ENCODE measurements at places on chromosomes 7 and 10.

DNA sequence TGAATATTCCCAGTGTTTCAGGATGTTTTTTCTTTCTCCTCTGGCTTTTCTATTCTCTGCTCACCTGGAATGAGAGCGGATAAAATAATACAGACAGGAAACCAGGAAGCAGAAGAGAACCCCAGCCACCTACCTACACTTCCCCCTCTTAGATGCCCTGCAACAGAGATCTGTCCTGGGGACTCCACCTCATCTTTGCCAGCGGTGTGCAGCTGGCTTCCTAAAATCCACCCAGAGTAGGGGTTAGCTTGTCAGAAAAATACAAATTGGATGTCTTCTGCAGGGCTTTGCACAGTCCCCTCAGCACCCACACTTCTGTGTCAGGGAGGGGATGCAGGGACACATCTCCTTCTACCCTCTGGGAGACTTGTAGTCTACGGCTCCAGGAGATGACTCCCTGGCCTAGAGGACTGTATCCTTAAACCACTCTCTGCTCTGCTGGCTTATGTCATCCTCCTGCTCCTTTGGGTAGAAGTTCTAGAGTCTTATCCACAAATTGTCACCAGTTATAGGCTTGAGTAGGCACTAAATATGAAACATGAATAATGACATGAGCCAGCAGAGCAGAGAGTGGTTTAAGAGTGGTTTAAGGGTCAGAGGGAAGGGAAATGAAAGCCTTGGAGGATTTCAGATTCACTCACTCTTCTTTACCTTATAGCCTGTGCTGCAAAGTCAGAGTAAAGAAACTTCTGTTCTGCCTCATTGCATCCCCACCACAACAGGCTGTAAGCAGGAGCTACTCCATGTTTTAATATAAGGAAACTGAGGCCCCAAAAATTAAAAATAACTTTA, 749.4 kb downstream of the AUTS2 start:
- DNase-seq = no peak

GRCh38 chr10:49679480-49679893, at the start of gene C10orf53:
Gene C10orf53, plus strand, starts transcription at chr10:49679651. Its CDS starts 47 bp downstream, at chr10:49679698.
- DNase-seq = no peak

- DNase-seq = no peak
Observed at GRCh38 chr10:62707810-62708209, 96.7 kb upstream of the ADO start.

GRCh38 chr7:44646921-44647636, 40.7 kb downstream of the OGDH start:
- no peak for DNase-seq

DNA sequence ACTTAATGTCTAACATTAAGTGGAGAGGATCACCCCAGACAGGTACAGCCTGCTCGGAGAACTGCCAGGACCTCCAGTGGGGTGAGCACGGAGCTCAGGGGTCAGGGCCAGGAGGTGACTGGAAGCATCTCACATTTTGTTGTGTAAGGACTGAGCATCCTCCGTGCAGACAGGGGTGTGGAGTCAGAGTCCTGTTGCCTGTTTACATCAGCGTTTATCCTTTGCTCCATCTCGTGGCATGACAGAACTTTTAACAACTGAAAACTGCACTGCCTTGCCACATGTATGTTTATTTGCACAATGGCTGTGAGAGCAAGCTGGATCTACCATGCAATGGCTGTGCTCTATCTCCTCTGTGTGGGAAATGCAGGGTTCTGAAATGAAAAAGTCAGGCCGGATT, 175.4 kb upstream of the AKR1E2 start:
- DNase-seq = no peak

GRCh38 chr10:65501259-65501658, 1424.6 kb upstream of the LRRTM3 start:
- no peak for DNase-seq

GRCh38 chr10:115882021-115882420, 391.0 kb downstream of the GFRA1 start:
- no peak for DNase-seq

DNA sequence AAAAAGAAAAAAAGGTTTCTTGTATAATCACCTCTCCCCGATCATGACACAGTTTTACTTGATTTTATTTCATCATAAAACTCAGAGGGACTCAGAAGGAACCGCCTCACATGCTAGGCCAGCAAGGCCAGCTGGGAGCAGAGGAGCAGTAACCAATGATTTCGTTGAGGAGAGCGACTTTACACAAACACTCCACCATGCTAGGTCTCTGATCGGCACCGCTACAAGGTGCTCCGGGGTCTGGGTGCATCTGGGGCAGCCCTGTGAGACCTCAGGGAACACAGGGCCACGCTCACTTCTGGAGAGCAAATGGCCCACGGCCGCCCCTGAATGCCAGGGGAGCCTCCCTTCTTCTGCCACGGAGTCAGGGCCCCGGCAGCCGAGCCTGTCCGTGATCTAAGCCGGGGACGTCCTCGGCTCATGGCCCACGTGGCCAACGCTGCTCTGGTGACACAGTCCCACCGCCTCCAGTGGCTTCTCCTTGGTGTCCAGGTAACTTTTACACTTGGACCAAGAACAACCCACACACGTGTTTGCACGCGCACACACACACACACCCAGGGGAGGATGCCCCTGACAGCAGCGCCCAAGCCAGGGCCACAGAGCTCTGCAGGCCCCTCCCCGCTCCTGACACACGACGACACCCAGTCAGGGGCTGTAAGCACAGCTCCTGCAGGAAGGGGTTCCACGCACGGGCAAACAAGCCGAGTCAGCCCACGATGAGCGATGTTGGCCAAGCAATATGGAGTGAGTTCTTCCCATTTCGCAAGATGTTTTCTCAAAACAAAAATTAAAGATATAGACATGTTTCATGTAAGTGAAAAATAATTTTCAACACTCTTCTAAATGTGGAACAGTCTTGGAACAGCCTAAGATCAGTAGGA, 332.3 kb downstream of the DNAJB6 start:
- no peak for DNase-seq

DNA sequence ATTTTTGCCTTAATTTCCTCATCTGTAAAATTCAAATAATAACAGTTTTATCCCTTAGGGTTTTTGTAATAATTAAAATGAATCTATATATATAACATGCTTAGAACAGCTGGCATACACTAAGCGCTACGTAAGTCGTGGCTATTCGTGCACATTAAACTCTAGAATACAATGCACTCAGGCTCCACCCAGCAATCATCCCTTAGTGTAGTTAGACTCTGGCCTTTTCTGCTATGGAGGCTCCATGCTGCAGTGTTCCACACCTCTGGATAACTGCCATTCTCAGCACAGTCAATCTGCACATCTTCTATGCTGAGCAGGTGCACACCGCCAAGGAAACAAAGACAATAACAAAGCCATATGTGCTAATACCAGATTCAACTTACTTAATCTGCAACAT, 92.9 kb downstream of the IPMK start:
- DNase-seq = no peak

DNA sequence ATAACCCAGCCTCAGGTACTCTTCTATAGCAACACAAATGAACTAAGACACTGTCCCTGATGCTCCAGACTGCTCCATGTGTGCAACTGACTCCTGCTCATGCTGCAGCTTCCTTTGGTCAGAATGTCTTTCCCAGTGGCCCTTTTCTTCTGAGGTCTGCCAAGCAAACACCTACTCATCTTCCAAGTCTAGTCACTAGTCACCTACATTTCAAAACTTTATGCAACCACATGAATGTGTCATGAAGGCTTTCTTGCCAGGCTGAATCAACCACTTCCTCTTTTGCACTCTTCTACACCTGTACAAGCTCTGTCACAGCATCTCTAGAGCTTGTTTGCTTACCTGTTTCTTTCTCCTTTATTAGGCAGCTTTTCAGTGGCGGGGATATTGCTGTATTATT, 75.8 kb downstream of the LSMEM1 start:
- DNase-seq = peak; percentile 18

DNA sequence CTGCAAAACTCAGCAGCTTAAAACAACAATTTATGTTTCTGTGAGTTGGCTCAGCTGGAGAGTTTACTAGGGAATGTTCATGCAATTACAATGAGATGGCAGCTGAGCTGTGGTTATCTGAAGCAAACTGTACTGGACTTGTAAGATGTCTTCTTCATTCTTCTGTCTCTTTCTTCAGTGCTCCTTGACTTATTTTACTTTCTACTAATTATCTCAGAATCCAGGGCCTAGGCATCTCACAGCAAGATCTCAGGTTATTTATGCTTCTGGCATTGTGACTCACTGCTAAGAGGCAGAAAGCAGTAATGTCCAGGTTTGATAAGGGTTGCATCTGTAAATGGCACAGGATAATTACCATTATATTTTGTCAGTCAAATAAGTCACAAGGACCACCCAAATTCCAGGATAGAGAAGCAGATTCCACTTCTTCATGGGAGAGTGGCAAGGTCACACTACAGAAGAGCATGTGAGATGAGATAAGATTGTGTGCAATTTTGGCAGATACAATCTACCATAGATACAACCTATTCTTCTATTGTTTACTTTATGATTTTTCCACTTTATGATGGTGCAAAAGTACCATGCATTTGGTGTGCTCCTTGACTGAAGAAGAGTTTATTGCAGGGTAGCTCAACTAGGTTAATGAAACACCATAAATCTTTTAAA, 16.8 kb downstream of the VIM start:
- DNase-seq = no peak

- DNase-seq = no peak
Observed at GRCh38 chr10:25890995-25891394, 43.0 kb upstream of the MYO3A start.

- DNase-seq = no peak
Observed at GRCh38 chr10:32308027-32308603, 38.8 kb downstream of the EPC1 start.

DNA sequence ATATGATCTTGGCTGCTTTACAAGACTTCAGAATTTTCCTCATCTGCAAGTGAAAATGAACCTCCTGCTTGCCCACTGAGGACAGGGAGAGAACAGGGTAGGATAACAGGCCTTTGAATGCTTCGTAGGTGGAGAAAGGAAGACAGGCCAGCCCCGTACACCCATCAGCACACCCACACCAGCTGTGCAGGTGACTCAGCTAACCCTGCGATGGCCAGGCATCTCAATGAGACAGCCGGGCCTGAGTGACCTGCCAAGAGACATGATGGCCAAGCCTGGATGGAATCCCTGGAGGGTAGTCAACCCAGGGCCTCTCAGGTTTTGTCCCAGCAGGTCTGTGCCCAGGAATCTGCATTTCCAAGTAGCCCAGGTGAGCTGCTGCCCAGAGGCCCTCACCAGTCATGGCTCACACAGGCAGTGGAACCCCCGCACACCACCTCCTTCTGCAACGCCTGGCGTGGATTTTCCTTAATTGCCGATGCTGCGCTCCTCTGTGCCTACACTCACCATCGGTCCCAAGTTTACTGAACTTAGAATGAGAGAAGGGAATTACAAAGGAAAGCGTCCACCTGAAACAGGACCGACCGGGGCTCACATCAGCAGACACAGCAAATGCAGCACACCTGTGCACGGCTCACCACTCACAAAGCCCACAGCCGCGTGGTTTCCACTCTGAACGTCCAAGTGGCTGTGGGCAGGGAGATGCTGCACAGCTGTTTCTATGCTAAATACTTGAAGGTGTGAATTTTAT, 163.7 kb downstream of the DIP2C start:
- no peak for DNase-seq

GRCh38 chr10:43166207-43166879, 28.1 kb downstream of the CSGALNACT2 start:
- no peak for DNase-seq

DNA sequence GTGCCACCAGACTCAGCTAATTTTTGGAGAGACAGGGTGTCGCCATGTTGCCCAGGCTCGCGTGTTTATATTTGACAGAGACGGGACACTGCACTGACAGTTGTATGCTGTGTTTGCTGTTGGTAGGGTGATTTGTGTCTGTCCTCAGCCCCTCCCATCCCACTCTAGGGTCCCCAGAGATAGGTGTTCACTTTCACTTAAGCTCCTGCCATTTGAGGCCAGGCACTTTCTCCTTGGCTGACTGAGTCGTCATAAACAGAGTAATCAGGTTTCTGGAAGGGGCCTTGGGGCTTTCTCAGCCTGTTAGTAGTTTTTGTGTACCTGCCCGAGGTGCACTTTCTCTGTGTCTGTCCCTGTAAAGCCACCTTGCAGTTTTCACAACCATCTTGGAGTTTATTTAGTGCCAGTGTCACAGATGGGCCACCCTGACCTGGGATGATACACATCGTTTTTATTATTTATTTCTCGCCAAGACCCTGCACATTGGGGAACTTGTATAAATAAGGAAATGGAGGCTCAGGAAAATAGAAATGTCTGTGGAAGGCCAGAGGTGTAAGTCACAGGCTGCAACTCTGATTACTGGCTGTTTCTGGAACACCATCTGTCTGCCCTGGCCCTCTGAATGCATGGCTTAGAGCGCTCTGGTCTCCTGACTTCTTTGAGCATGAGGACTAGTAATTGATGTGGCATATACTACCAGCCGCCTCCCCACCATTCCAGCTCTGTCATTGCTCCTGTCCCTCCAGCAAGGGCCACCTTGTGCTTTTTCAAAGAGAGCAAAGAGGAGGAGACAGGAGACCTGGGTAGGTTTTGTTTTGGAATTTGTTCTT, 81.9 kb upstream of the PDCD4 start:
- DNase-seq = no peak

GRCh38 chr7:2698581-2699288, 10.7 kb downstream of the AMZ1 start:
- no peak for DNase-seq

DNA sequence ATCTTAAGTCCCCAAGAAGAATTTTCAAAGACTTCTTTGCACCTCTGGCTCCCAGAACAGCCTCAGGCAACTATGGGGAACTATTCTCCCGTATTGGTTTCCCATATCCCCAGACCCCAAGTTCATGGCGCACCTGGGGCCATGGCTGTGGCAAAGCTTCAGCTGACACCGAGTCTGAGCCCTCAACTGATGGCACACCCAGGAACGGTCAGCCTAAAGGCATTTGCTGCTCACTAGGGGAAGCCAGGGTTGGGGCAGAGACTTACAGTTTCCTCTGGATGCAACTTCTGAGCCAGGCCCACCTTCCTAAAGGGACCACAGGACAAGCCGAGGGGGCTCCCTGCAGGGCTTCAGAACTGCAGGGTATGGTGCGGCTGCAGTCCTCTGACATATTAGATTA, 13.7 kb upstream of the CPA1 start:
- no peak for DNase-seq

- DNase-seq = no peak
Observed at GRCh38 chr10:26090026-26090425, 126.5 kb upstream of the GAD2 start.

GRCh38 chr10:1297566-1298301, 241.5 kb downstream of the WDR37 start:
- DNase-seq = no peak

- DNase-seq = no peak
Observed at GRCh38 chr10:25982107-25982506, 48.1 kb downstream of the MYO3A start.

DNA sequence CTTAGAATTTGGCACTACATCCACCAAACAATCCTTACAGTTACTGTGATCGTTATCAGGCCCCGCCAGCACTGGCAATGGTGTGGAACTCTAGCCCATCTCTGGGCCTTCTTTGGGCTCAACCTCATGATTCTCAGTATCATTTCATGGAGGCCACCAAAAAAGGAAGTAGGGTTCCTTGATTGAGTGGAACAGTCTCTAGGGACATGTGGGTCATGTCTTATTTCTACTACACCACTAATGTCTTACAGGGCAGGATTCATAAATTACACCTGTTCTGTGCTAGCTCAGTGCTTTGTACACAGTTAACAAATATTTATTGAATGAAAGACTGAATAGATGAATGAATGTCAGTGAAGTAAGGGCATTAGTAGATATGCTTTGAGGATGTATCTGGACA, 53.9 kb downstream of the AP3M1 start:
- no peak for DNase-seq

GRCh38 chr7:23972057-23972456, 262.0 kb downstream of the STK31 start:
- DNase-seq = no peak

Measured in RCC 7860 (cell line).